ENCODE measurements at places on chromosomes 7 and 10.

DNA sequence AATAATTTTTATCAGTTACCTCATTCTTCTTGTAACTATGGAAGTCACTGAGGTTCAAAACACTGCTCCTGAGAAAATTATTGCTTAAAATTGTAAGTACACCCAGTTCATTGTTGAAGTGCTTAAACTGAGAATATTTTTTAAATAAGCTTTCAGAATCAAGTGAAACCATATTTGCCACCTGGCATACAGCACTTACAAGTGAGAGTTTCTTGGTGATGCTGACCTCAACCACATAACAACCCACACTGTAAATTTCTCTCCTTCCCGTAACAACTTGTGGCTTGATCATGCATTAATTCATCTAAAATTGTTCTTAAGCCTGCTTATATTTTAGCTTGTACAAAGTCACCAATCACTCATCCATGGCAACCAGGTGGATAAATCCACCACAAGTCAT lies 34.0 kb downstream of the IMMP2L start:
- no peak for DNase-seq

- DNase-seq = no peak
These were observed 833.7 kb downstream of the GRM8 start for GRCh38 chr7:126419047-126419446.

GRCh38 chr10:46247181-46247475 lies 39.7 kb upstream of the ANTXRL start:
- DNase-seq = no peak

DNA sequence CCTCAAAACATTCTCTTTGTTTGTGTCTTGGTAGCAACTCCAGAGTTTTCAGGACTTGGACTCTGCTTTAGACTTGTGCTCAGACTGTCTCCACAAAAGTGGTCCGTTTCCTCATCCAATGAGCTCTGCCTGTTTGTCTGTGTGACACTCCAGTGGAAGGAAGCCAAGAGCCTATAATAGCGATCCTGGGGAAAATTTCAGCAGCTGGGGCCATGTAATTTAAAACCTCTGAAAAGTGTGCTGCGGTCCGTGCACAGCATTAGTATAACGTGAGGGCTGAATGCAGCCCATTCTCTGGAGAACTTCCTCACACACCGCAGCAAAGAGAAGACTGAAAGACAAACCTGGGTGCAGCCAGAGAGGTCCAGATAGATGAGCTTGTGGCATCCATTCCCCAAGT lies at the start of gene LRRC17:
LRRC17 (plus strand) TSS at position 259 of the 400 bp plus-strand sequence. CDS start 20,914 bp downstream, outside the sequence.
- peak; percentile 90 for DNase-seq

DNA sequence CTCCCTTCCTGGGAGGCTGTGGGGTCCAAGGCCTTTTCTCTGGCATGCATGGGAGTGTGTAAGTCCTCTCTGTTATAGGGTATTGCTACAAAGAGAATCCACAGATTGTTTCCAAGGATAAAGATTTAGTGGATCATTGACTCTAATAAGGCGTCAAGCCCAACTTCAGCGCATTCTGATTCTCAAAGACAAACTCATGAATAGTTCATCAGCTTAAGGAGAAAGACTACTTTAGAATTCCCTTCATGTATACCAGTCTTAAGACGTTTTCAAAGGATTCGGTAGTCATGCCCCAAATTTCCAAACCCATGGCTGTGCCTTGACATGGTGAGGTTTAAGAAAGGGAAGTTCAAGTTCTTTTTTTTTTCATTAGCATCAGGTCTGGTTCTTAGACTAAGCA lies 46.6 kb upstream of the ABLIM1 start:
- no peak for DNase-seq

DNA sequence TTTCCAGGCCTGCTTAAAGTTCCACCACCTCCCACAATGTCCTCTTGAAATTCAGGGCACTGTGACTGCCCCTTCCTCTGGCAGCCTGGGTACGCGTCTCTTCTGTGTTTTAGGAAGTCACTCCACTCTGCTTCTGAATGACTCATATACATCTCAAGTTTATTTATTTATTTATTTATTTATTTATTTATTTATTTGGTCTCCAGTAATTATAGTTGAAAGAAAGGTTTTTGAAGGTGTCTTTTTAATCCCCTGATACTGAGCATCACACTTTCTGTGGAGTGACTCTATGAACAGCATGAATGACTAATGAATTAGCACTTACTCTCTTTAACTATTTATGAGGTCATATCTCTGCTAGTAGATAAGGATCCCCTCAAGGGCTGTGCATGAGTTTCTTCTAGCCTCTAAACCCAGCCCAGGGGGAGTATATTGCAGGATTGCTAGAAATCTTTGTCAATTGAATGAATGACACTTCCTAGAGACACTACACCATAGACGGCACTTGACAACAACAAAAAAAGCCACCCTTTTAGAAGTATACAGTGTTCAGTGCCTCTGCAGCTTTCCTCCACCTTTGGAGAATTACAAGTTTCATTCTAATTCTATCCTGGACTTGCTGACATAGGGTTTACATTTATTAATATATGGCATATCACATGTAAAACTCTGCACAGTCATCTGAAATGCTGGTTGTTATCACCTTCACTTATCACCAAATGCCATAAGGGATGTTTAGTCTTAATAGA lies 2.1 kb downstream of the MACC1 start:
- no peak for DNase-seq

DNA sequence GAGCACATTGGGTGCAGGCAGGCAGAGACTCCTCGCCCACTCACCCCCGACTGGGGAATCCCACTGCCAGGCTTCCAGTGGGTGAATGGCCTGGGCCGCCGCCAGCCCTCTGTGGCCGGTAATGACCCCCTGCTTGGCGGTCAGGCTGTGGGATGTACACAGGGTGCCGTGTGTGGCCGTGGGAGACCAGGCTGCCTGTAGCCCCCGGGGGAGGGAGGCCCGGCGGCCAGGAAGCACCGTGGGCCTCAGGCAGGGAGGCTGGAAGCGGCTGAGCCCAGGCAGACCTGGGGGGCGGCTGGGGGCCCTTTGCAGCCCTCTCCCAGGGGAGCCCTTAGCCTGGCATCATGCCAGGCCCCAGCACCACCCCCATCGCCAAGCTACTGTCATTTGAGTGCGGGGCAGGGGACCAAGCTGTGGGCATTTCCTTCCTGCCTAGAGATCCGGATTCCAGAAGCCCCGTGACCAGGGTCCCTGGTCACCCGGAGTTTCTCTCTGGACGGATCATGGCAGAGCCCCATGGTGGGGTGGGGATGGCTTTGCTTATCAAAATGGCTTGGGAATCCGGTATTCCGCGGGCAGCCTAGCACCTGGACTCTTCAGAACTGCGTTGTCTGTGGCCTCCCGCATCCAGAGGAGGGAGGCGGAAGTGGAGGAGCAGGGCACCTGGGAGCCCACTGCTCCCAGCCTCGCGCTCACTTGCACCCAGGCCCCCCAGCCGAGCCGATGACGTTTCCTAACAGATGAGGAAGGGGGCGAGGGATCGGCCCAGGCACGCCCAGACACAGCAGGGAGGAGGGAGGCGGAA lies 1.1 kb downstream of the TTYH3 start:
- peak; percentile 82 for DNase-seq

DNA sequence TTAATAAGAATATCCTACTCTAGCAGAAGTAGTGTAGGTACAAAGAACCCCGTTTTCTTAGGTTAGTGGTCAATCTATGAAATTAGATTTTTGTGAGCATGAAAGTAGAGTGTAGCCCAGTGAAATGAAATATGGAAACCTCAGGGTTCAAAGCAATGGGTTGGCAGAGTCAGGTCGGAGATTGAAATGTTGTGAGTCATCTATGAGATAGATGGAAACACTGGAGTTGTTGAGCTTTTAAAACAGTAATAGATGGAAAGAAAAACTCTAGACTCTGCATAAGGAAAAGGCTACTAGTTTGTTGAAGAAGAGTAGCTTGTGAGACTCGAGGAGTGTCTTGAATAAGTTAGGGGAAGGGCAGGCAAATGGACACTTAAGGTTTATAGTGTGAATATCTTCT lies 251.9 kb downstream of the EXOC4 start:
- DNase-seq = no peak

DNA sequence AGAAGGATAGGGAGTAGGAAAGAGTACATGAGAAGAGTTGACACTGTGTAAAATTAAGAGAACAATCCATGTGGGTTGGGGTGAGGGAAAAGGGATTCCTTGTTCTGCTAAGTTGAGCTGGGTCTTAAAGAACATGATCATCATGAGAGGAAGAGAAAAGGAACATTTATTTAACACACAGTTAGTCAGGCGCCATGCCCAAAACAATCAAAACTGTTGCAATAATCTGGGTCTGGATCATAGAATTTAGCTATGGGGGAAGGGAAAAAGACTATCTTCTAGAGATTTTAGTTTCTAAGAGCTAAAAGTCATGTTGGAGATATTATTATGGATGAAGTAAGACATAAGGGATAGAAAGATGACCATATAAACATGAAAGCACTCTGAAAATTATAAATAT lies 178.9 kb downstream of the SEM1 start:
- no peak for DNase-seq

DNA sequence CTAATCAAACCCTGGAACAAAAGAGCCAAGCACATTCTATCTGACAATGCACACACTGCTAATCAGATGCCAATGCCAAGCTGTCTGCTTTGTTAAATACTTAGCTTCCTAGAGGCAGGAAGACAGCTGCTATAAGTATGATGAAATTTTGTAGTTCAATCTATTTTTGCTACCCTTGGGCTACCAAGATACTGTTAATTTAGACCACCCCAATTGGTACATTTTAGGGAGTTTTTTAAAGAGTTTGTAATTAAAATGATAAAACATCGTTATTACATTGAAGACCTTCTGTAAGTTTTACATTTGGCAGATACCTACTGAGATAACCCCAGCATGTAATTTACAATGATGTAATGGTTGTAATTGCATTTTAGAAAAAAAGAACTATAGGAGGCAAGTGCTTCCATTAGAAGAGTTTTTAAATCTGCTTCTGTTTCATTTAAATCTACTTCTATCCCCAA lies 268.5 kb downstream of the ADK start:
- no peak for DNase-seq

DNA sequence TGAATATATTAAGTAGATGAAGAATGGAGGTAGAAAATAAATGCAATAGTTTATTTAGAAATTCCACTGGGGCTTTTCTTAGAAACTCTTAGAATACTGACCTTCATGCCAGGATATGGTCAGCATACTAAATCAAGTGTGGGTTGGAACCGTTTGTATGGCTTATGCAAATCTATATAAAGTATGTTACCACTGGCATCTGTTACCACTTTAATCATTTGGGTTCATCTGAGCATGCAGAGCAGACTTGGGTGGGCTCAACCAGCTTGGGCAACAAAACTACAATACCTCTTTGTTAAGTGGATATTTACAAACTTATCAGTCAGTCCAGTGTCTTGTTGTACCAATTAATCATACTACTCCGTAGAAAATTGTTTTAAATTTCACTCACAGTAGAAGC lies 125.8 kb downstream of the CRPPA start:
- DNase-seq = no peak

DNA sequence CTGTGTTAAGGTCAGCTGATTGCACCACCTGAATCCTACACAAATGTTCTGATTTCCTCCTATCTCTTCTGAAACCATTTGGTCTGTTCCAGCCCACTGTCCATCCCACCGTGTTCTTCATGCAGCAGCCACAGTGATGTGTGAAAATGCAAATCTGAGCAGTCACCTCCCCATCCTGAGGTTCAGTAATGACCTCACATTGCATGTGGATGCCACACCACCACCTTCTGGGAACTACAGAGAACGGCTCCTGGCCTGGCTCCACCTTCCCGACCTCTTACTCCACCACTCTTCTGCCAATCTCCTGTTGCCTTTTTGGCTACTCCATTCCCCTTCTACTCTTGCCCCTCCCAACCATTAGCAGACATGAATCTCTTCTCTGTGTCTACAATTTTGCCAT lies 244.4 kb downstream of the TNS3 start:
- peak; percentile 18 for DNase-seq

- no peak for DNase-seq
These were observed 164.6 kb downstream of the SKAP2 start for GRCh38 chr7:26699766-26700165.

All from right hindlimb (tissue), 1 donor.